ENCODE measurements at places on chromosomes 6 and 20.
A peak's percentile ranks its signal among the peaks of the same experiment; 100 is the strongest.

- no peak for DNase-seq
Measured at GRCh38 chr6:154447954-154448353, 62.5 kb downstream of the CNKSR3 start.

DNA sequence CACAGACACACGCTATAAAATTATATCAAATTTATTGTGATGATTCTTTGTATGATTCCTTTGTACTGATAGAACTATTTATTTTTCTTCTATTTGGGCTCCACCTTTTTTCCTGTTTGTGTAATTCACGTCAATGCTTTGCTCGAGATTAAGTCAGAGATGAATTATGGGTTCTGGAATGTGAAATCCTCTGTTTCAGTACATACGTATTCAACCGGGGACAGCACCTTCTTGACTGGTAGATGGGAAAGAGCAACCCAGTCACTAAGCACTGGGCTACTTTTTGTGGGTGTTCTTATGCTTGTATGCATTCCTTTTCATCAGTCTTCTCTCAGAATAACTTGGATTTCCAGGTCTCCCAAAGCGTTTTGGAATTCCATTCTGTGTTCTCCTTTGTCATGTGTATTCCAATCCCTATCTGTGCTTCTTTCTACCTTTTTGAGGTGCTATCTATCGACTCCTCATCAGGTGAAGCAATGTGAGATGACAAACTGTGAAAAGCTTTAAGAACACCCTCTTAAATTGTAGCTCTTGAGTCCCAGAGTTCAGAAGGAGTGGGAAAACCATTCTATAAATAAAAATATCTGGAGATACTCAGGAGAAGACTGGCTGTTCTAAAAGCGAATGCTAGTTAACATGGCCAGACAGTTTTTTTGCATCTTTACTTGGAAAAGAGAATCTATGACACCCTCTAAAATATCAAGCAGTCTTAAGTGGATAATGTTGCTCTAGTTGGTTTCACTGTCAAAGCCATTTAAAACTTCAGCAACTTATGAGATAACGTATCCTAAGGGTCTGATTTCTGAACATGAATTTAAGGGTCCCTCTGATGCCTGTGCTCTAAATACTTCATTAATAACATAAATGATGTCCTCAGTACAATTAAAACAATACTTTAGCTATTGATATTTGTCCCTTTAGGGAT is 197.7 kb upstream of the PREP start:
- no peak for DNase-seq

- no peak for DNase-seq
Measured at GRCh38 chr6:101800598-101800997, 407.1 kb downstream of the GRIK2 start.

GRCh38 chr6:67916399-67916798 is 718.7 kb upstream of the ADGRB3 start:
- no peak for DNase-seq

DNA sequence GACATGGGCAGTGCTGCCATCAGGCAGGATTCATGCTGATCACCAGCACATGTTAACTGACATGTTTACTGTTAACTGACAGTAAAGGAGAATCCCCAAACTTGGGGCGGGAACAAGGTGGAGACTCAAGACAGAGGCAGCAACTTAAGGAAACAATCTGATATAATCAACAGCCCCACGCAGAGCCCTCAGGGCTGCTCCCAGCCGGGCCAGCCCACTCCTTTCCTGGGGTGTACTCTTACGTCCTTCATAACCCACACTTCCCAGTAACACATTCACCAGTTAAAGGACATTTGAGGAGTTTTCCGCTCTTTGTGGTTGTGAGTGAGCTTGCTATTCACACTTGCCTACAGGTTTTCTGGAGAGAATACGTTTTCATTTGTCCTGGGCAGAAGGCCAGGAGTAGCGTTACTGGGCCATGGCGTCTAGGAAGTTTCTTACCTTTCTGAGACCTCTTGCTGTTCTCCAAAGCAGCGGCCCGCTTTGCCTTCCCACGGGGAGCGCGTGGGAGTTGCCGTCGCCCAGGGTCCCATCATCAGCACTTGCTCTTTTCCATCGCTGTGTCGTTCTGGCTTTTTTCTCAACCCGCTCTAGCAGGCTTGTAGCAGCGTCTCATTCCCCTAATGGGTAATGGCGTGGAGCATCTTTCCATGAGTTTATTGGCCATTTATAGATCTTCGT is 56.4 kb downstream of the FOXF2 start:
- DNase-seq = no peak

GRCh38 chr20:2237059-2237458 is 58.7 kb upstream of the TGM3 start:
- no peak for DNase-seq

- no peak for DNase-seq
Measured at GRCh38 chr6:22954749-22955385, 385.5 kb downstream of the HDGFL1 start.

DNA sequence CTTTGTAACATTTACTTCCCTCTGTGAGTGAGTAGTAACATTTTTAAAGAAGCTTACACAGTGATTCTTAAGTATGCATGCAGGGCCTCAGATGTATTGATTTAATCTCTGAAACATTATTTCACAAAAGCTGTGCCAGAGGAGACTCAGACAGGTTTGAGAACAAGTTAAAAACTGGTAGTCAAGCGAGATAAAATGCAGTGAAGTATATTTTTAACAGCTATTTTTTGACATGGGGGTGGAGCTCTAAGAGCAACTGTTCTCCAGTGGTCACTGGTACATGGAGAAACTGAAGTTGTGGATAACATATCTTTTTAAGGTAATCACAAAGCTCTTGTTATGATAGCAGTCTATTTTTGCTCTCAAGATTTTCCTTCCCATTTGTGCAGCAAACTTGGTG is 20.4 kb downstream of the DSTN start:
- no peak for DNase-seq

GRCh38 chr6:100184473-100184872 is 190.4 kb upstream of the MCHR2 start:
- no peak for DNase-seq

- DNase-seq = no peak
Measured at GRCh38 chr6:25127076-25127837, 151.9 kb upstream of the CARMIL1 start.

GRCh38 chr6:154134471-154135147 is 95.6 kb downstream of the OPRM1 start:
- no peak for DNase-seq

GRCh38 chr20:37075932-37076685 is 19.7 kb downstream of the RBL1 start:
- DNase-seq = no peak

DNA sequence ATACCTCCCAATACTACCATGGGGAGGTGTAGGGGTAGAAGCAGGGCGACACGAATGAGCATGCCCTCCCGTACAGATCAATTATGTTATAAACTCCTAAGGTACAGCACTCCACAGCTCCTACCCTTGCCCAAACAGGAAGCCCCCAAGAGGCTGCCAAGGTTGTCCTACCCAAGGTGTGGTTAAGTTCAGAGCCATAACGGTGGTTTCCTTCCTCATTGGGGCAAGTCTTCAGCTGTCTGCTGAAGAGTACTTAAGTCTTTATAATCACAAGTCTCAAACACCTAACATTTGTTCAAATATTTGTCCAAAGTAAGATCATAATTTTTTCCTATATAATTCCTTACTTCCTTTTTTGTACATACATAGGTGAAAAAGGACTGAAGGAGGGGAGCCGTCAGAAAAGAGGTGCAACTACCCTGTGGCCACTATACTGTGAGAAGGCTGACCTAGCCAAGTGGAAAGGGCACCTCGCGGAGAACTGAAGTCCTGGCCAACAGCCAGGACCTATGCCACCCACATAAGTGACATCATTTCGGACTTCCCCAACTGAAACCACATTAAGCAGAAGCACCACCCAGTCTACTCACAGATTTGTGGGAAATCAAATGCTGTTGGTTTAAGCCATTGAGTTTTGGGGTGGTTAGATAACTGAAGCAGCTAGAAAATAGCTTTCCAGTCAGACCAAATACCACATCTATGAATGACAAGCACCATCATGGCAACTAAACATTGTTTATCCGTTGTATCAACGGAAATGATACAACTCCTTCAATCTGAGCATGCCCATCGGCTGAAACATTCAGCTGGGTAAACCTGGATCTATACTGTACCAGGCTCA is 2.9 kb upstream of the RAB22A start:
- DNase-seq = peak; percentile 74

DNA sequence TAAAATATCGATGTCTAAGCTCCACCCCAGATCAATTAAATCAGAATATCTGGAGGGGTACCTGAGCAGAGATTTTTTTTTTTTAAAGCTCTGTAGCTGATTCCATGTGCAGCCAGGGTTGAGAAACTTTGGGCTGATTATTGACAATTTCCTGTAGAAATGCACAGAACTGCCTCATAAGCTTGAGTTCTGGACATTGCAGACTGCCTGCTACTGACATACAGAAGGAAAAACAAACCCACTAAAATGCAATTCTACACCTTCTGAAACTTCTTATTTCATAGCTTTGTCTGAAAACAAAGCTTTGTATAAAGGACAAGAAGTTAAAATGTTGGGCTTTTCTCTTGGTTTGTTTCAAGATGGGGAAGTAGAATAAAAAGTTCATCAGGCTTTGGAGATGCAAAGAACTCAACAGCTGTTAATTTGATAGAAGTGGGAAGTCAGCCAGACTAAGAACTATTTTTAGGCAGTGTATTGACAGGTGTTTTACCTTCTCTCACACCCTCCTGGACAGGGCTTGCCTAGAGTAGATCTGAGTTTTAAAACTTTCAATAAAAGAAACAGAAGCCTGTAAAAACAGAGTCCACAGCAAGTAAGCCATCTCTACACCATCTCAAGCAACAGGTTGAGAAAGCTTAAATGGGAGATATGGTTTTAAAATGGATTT is 147.7 kb downstream of the KCNQ5 start:
- no peak for DNase-seq

GRCh38 chr20:9506280-9506821 is 8.0 kb upstream of the LAMP5 start:
- no peak for DNase-seq

GRCh38 chr20:41830702-41831101 is 212.5 kb upstream of the CHD6 start:
- no peak for DNase-seq

DNA sequence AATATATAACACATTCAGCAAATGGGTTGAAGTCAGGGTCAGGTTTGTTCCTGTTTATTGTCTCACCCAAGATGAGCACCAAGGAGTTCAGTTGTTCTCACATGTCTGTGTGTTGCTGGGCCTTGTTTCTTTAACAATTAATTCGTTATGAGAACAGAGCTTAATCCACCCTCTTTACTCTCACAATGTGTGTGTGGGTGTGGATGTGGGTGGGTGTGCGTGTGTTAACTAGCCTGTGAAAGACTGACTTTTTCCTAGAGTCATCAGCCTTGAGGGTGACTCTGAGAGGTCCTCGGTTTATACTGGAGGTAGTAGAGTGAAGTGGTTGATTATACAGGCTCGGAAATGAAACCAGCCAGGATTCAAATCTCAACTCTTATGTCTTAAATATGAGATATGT is 672.1 kb downstream of the MAFB start:
- DNase-seq = no peak

GRCh38 chr20:25507385-25508082 is 77.8 kb downstream of the NINL start:
- DNase-seq = no peak

GRCh38 chr6:139161817-139162284 is 27.0 kb downstream of the HECA start:
- peak; percentile 64 for DNase-seq

DNA sequence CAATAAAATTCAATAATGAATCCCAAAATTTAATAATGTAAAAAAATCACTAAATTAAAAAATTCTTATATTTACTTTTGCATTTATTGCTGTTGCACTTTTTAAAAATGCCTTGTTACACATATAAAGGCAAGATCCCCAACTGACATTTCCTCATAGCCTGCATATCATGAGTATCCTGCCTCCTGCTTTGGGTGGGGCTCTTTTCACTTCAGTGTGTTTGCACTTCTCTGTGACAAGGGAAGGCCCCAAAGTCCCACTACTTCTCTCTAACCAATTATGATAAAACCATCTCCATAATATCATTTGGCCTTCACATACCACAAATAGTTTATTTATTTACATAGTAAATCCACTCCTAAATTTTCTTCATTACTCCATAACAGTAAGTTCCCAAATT is 446.1 kb upstream of the MARCKS start:
- no peak for DNase-seq

Measured in activated T-cell treated with anti-CD3 and anti-CD28 coated beads, Interleukin-2, amount 50 U/mL, for 1 hour (primary cell).